ENCODE measurements at places on chromosomes 13 and 19.

DNA sequence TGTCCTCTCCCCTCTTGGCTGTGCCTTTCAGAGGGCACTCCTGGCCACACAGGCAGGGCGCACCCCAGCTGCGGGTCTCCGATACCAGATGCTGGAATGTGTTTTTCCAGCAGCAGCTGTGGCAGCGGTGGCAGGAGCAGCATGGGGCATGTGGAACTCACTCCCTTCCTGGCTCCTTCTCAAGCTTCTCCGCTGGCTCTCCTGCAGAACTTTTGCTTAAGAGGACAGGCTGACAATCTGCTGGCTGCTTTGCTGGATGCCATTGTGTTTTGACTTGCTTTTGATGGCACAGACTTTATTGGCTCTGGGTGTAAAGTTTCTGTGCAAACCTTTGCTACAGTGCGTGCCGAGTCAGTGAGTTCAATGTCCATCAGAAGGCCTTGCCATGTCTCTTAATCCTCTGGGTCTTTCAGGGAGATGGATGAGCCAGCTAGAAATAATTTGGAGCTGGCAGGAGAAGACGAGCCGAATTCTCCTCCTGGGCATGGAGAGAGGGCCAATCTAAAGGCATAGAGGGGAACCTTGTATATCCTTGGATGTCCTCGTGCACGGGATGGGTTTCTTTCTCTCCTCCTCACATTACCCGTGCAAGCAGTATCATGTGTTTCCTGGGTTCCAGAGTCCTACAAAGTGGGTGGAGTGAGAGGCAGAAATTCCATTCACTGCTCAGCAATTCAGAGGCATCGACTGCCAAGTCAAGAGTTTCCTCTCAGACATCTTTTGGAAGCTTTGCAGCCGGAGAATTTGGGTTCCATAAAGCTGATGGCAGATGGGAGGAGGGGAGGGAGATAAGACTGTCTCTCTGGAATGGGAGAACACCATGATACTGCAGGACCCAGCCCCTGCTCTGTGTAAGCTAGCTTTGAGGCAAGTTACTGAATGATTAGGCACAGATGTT lies 231.2 kb downstream of the FGF9 start:
- no peak for DNase-seq

DNA sequence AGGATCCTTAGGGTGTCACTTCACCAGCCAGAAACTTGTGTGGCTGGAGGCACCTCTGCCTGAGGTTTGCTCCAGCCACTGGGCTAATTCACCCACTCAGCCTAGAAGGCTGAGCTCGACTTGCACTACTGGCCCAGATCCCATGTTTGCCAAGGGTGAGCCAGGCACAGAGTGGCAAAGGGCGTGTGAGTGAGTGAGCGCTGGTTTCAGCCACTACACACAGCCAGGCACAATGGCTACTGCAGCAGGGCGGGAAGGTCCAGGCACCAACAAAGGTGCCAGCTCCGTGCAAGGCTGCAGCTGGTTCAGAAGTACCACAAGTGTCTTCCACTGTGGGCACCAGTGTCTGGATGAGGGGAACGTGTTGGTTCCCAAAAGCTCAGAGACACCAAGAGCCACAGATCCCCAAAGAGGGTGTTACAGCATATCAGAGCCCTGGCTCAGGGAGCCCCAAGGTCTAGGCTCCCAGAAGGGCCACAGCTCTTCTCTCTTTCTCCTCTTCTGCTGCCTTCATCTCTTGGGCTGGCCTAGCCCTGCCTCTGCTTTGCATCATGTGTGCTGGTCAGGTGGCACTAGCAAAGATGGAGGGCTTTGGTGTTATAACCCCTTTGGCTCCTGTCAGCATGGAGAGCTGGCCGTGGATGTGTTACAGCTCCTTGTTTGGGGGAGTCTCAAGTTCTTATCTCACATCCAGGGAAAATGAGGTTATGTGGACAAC lies 736.3 kb upstream of the KLHL1 start:
- DNase-seq, result no peak

GRCh38 chr13:93775507-93776108 lies 549.0 kb downstream of the GPC6 start:
- DNase-seq, result no peak

DNA sequence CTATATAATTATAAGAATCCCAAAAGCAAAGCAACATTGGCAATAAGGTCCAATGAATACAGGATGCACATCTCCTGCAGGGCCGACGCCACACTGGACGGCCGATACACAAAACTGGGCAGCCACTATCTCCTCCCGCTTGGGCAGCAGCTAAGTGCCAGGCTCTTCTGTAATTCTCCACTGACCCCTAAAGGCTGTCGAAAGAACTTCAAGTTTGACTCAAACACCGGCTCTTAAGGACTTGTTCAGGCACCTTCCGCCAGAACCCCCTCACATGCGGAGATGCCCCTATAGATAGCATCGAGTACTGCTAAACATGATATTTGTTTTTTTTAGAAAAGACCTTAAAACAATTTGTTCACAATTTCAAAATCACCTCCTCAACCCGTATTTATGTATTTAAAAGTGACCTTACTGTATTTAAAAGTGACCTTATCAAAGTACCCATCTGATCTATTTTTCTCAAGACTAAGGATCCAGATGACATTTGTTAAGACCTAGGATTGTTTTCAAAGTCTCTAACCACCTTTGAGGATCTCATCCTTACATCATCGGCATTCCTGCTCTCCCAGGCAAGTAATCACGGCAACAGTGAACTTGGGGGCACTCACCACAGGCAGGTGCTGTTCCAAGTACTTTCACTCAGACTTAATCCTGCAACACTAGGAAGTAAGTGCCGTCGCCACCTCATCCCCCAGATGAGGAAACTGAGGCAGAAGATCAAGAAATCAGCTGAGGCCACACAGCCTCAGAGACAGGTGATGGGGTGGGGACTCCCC lies 77.8 kb downstream of the TUBGCP3 start:
- DNase-seq, result peak; percentile 59

GRCh38 chr19:4452230-4452990 lies 5.2 kb downstream of the UBXN6 start:
- DNase-seq, result no peak

- DNase-seq, result no peak
Measured at GRCh38 chr13:40637643-40638042, 28.8 kb downstream of the FOXO1 start.

GRCh38 chr13:25574437-25575411 lies 202.9 kb downstream of the ATP8A2 start:
- peak; percentile 70 for DNase-seq
